ENCODE measurements at places on chromosomes 5 and 9. TPM values are rescaled to one million over a fixed set of nuclear protein-coding genes. Genes with fewer than 3 reads are reported as not detected.

IFNA21 gene
- not detected for total RNA-seq

GRCh38 chr9:131277910-131278701, 1.8 kb upstream of the FAM78A start:
- DNase-seq: peak; percentile 60

- DNase-seq: no peak
Observed at GRCh38 chr5:102554728-102555127, 55.9 kb upstream of the SLCO6A1 start.

FBP1 gene
- total RNA-seq: 31.8 TPM

KDM4C gene
- 52.1 TPM for total RNA-seq

- no peak for DNase-seq
Observed at GRCh38 chr5:14316471-14316870, 173.3 kb downstream of the TRIO start.

GRCh38 chr5:138936968-138937345, 61.8 kb upstream of the LRRTM2 start:
- DNase-seq: no peak

- DNase-seq: peak; percentile 9
Observed at GRCh38 chr5:52693280-52693679, 94.4 kb upstream of the ITGA1 start.

ACO1 gene
- total RNA-seq: 45.1 TPM

GRCh38 chr9:93083592-93084470, 12.2 kb upstream of the CARD19 start:
- peak; percentile 3 for DNase-seq

- DNase-seq: no peak
Observed at GRCh38 chr5:80625230-80625629, 29.2 kb upstream of the MSH3 start.

GRCh38 chr9:33431420-33431819, 16.0 kb downstream of the AQP3 start:
- no peak for DNase-seq

DNA sequence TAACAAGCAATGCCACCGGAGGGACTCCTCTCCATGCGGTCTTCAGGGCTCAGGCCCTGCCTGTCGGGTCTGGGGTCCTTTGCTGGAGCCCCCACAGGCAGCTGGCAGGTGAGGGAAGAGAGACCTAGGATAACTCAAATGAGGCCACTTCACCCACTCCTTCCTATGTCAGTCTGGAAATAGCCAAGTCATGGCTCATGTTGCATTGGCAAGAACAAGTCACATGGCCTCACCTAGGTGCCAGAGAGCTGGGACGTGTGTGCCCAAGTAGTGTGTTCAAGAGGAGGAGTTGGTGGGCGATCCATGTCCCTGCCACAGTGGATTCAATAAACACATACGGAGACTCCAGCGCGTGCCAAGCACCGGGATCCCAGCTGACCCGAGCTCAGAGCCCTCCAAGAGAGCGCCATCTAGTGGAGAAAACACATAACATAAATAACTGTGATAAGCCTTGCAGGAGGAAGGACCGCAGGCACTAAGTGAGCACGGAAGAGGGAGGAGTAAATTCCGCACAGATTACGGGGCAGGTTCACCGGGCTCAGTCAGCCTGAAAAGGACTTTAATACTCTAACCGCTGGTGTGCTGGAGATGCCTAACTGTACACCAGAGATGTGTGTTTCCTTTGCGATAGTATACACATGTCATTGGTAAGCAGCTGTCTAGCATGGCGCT, 580.8 kb downstream of the CCDC171 start:
- DNase-seq: peak; percentile 57

LAMC3 gene
- 2.4 TPM for total RNA-seq

SH3GL2 gene
- total RNA-seq: not detected

GRCh38 chr5:58836351-58836750, 253.5 kb downstream of the RAB3C start:
- DNase-seq: no peak

DNA sequence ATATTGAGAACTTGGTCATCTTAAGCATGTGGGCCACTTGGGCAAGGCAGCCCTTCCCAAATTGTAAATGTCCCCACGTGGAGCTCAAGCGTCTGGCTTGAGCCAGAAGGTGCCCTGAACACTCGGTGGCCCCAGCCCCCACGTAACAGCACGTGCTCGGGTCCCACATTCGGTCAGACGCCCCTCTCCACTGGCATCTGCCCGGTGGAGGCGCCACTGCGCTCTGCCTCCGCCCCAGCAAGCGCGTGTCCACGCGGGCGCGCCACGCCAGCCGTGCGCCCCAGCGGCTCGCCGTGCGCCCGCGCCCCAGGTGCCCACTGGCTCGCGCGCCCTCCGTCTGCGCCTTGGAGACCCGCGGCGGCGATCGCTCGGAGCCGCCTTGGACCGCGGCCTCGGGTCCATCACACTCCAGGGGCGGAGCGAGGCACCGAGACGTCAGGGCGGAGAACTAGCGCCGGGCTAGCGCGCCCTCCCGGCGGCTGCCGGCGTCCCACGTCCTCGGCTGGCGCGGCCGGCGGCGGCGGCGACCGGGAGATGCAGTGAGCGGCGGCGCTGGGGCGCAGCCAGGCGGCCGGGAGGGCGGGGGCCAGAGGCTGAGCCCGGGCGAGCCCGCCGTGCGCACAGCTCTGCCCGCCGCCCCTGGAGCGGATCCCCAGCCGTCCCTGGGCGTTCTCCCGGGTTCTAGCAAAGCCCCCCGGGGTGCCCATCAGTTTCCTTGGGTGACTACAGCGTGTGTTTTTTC, at the start of gene PALM2AKAP2:
PALM2AKAP2 (plus strand) TSS at position 488 of the 742 bp plus-strand sequence. CDS start 291 bp downstream, outside the sequence.
- peak; percentile 80 for DNase-seq

GRCh38 chr5:153901449-153901848, 137.3 kb downstream of the FAM114A2 start:
- no peak for DNase-seq

- DNase-seq: peak; percentile 88
Observed at GRCh38 chr9:136840877-136841645, 1.2 kb upstream of the AJM1 start.

GPX8 gene
- 35.6 TPM for total RNA-seq

- peak; percentile 69 for DNase-seq
Observed at GRCh38 chr9:91422758-91423711, 597 bp downstream of the NFIL3 start.

- DNase-seq: no peak
Observed at GRCh38 chr5:143139585-143139984, 263.9 kb downstream of the NR3C1 start.

C5orf34 gene
- 1.6 TPM for total RNA-seq

DNA sequence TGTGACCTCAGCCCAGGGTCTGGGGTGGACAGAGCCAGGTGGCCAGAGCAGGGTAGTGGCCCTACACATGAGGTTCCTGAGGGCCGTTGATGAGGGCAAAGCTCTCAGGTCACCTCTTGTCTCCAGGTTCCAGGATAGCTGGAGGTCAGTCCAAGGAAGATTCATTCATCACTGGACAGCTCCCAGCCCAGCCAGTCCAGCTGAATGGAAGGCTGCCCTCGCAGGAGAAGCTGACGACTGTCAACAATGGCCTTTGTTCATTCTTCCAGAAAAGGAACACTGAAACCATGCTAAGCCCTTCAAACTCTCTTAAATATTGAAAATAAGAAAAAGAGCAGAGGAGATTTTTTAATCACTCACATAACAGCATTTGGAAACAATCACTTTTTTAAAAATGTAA, 169.7 kb upstream of the TBCA start:
- DNase-seq: no peak

- no peak for DNase-seq
Observed at GRCh38 chr5:35477911-35478310, 139.8 kb upstream of the SPEF2 start.

NDOR1 gene
- total RNA-seq: 16.6 TPM

- DNase-seq: no peak
Observed at GRCh38 chr9:134240361-134240760, 76.0 kb upstream of the RNU6ATAC start.

PCDHB16 gene
- 3.8 TPM for total RNA-seq

DNA sequence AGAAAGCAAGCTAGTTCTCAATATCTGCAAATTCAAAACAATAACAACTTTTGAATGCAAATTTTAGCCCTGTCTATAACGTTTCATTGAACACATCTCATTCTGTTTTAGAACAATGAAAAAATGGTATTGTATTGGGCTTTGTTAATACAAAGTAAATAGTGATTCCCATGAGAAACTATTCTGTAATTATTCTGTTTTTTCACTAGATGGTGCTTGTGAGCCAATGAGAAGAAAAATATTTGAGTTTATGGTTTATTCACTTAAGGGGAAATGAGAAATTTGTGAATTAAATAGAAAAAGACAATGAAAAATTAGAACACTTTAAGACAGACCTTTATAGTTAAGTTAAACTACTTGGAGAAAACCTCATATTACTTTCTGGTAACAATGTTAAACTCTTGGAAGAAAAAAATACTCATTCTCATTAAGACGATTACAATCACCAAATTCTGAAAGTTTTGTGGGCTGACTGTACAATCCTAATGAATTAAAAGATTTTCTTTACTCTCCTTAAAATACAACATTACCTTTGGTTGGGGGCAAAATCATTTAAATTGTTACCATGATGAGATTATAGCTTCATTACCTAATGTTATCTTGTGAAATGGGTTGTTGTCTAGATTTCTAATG, 127.0 kb downstream of the NNT start:
- no peak for DNase-seq

GRCh38 chr5:23072179-23072578, 219.0 kb upstream of the CDH12 start:
- no peak for DNase-seq

SGCD gene
- total RNA-seq: 8.8 TPM
